Hematopoietic multipotent progenitor cell (in vitro differentiated cells): ENCODE measurements at places on chromosomes 3 and 15. TPM values are rescaled to one million over a fixed set of nuclear protein-coding genes. Genes with fewer than 3 reads are reported as not detected.

GRCh38 chr15:68897016-68897415, 33.3 kb upstream of the SPESP1 start:
- no peak for DNase-seq

- DNase-seq = no peak
Observed at GRCh38 chr15:43433165-43433564, 59.8 kb downstream of the TP53BP1 start.

- DNase-seq = no peak
Observed at GRCh38 chr3:38247366-38248035, 18.1 kb upstream of the SLC22A13 start.

GRCh38 chr3:179526989-179527391, 35.7 kb upstream of the ACTL6A start:
- no peak for DNase-seq

DNA sequence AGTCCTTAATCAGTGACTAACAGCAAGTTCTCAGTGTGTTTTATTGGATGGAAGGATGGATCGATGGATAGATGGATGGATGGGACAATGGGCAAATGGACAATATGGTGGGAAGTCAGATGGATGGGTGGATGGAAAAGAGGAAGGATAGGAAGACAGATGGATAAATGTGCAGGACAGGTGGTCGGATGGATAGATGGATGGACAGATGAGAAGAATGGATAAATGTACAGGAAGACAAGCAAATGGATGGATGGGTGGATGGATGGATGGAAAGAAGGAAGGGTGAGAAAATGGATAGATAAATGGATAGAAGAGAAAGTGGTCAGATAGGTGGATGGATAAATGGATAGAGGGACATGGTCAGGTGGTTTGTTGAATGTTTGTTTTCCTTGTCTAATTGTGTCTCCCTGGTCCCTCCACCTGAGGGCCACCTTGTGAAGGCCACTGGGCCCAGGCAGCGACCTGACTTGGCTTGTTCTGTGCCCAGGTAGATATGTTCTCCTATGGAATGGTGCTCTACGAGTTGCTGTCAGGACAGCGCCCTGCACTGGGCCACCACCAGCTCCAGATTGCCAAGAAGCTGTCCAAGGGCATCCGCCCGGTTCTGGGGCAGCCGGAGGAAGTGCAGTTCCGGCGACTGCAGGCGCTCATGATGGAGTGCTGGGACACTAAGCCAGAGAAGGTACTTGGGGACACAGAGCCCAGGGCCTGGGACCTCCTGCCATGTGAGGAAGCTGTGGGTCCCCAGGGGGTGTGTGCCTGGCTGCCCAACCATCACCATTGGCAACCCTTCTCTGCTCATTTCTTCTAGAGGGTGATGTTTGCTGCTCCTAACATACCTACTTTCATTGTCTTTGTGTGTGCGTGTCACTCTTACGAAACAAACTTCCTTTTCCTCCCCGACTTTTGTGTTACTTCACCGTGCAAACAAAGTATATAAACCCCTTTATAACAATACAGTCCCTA, 137.5 kb downstream of the LRRK1 start:
- DNase-seq = no peak

- no peak for DNase-seq
Observed at GRCh38 chr15:25947323-25948314, 84.5 kb upstream of the ATP10A start.

DNA sequence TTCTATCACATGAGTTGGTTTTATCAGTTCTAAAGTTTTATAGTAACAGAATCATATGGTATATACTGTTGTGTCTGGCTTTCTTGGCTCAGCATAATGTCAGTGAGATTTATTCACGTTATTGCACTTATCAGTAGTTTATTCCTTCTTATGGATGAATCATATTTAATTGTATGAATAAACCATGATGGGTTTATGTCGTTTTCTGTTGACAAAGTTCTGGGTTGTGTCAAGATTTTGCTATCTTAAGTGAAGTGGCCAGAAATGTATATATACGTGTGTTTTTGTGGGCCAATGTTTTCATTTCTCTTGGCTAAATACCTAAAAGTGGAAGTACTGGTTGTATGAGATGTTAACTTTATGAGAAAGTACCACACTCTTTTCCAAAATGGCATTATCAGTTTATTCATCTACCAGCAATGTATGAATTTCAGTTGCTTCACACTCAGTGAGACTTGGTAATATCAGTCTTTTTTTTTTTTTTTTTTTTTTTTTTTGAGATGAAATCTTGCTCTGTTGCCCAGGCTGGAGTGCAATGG, 112.4 kb upstream of the DCBLD2 start:
- no peak for DNase-seq

DNA sequence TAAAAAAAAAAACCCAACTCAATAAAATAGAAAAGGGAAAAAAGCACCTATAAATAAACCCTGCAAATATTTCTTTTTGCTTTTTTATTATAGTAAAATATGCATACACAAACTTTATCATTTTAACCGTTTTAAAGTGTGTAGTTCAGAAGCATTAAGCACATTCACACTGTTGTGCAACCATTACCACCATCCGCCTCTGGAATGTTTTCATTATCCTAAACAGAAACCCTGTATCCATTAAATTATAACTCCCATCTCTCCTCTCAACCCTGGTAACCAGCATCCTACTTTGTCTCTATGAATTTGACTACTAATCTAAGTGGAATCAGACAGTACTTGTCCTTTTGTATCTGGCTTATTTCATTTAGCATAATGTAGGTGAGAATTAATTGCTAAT, 15.0 kb downstream of the CDCP1 start:
- no peak for DNase-seq

- no peak for DNase-seq
Observed at GRCh38 chr3:63975723-63976122, 47.6 kb downstream of the PSMD6 start.

GRCh38 chr15:66959875-66960274, 105.5 kb upstream of the SMAD3 start:
- DNase-seq = no peak

DNA sequence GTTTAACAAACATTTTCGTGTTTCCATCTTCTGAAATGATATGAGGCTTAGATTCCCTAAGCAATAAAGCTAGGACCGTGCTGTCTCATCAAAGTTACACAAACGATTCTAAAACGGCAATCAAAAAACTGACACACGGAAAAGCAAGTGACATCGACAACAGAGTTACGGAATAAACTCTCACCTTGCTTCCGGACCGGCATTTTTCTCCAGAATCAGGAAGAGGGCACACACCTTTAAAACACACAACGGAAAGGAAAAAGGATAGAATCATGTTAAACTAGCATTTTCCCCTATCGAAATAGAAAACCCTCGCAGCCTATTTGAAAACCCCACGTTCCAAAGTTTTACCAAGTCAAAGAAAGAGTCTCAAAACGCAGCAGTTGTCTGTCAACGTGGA, 1.4 kb downstream of the DLG1 start:
- DNase-seq = no peak

GRCh38 chr3:117955196-117955595, 1079.5 kb downstream of the IGSF11 start:
- DNase-seq = no peak

DNA sequence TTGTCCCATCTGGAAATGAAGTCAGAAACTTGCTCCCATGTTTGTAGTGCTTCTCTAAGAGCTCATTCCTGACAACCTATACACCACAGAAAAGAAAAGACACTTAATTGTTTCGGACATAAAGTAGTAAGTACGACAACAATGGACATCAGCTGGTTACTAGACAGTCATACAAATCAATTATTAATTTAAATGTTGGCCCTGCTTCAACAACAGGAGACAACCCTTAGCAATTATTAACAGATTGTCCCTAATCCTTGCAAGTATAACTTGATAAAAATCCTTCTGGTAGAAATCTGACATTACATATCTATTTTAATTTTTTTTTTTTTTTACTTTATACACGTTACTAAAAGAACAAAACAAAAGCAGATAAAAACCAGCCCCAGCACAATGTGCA, 29.8 kb downstream of the ERICH6 start:
- no peak for DNase-seq

GRCh38 chr15:51524376-51524775, 98.2 kb downstream of the DMXL2 start:
- no peak for DNase-seq

GRCh38 chr15:32687556-32687955, 30.2 kb upstream of the GREM1 start:
- no peak for DNase-seq

GRCh38 chr3:97713634-97714033, 50.9 kb upstream of the ARL6 start:
- no peak for DNase-seq

SLC51B gene
- not detected for total RNA-seq

ZNF445 gene
- 10.5 TPM for total RNA-seq

CAMK2N2 gene
- not detected for total RNA-seq

CLDN16 gene
- total RNA-seq = not detected

NUTM1 gene
- total RNA-seq = not detected

TRIM42 gene
- total RNA-seq = not detected

STRIT1 gene
- total RNA-seq = not detected

SHC4 gene
- total RNA-seq = 0.81 TPM

IL20RB gene
- 0.54 TPM for total RNA-seq

UBE2E1 gene
- total RNA-seq = 44.2 TPM
